ENCODE measurements at places on chromosomes 6 and 20.

- DNase-seq, result no peak
Measured at GRCh38 chr20:23131766-23132165, 45.6 kb upstream of the CD93 start.

- no peak for DNase-seq
Measured at GRCh38 chr6:72424476-72424875, 197.4 kb upstream of the KCNQ5 start.

DNA sequence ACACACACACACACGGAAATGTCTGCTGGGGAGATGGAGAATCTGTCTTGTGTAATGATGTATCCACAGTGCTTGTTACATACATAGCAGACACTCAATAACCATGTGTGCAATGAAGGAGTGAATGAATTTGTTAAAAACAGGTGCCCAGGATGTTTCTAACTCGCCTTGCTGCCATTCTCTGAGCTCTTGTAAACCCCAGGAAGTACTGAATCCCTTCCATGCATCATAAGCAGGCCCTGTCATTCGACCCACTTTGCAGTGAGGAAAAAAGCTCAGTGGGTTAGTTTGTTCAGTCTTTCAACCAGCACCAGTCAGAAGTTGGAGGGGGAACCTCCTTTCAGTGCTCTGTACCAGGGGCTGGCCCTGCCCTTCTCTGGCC lies 1.4 kb upstream of the KCNK5 start:
- no peak for DNase-seq

- DNase-seq, result no peak
Measured at GRCh38 chr20:51715856-51716185, 52.4 kb downstream of the ATP9A start.

- peak; percentile 54 for DNase-seq
Measured at GRCh38 chr6:70371454-70372105, 41.7 kb upstream of the FAM135A start.

- no peak for DNase-seq
Measured at GRCh38 chr20:57968120-57968519, 258.3 kb upstream of the PMEPA1 start.

GRCh38 chr6:99490608-99491007 lies 24.6 kb downstream of the USP45 start:
- no peak for DNase-seq

DNA sequence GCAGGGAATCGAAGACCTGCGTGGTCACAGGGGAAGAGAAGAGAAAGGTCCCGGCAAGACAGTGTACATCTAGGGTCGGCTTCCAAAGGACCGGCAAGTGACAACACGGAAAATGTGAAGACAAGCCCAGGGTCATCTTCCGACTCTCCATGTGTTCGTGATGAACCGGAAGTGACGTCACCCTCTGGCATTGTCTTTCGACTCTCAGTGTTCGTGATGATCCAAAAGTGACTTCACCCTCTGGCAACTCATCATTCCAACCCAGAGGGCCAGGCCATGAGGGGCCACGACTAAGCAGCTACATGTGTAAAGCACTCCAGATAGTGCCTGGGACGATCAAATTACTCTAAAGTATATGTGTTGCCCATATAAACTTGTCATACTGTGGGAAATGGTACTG lies 290.8 kb downstream of the THBS2 start:
- no peak for DNase-seq

- no peak for DNase-seq
Measured at GRCh38 chr6:118444796-118445195, 103.3 kb upstream of the PLN start.

DNA sequence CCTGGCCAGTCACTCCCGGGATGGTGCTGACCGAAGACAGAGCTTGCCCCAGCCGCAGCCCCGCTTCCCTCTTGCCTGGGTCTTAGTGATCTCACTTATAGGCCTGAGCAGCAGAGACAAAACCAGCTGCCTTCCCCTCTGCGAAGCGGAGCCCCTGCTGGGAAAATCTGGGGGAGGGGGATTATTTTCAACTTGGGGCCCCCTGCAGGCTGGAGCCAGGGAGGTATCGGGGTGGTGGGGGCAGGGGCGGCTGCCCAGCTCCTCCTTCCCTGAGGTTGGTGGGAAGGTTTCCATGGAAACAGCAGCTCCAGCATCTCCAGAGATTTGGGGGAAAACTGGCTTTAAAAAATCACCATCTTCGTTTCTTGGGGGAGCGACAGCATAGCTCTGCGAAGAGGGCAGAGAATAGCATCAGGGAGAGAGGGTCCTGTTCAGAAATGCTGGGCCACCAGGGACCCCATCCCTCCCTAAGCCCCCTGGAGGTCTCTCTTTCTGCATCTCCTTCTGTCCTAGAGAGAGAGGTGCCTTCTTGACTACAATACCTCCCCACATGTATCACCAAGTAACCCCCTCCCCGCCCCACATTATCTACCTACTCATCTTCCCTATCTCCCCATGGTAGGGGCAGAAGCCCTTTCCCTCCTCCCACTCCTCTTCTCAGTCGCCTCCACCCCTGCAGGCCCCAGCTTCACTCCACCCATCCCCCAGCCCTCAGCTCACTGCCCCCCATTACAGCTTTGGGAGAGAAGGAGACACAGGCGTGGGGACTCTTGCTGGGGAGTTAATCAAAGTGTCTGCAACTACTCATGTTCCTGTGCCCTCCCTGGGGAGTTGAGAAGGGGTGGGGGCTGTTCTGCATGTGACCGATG lies 88.4 kb upstream of the CCDC167 start:
- no peak for DNase-seq

DNA sequence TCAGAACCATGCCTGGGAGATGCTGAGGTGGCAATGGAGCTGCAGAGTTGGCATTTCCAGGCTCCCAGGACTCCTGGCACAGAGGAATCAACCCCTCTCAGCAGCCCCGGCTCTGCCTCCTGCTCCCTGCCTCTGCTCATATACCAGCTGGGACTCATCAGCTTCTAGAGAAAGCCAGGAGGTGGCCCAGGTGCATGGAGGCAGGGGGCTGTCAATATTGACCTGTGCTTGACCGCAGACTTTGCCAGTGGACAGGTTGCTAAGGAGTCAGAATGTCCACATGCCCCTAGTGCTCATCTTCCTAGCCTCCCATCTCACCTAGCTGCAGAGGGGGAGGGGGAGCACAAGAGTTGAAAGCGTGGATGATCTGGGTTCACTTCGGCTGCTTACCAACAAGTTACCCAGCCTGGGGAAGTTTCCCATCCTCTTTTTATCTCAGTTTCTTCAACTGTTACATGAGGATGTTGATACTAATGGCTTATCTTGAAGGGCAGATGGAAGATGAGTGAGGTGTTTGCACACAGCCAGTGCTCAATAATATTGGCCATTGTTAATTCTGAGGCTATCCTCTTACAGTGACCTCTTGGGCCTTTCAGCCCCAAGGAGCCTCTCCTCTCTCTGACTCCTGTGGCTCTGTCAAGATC lies 9.2 kb upstream of the SCRT2 start:
- DNase-seq, result no peak

GRCh38 chr6:3797231-3798054 lies 45.9 kb upstream of the PXDC1 start:
- DNase-seq, result peak; percentile 83

- no peak for DNase-seq
Measured at GRCh38 chr6:6689400-6690143, 101.1 kb downstream of the LY86 start.

DNA sequence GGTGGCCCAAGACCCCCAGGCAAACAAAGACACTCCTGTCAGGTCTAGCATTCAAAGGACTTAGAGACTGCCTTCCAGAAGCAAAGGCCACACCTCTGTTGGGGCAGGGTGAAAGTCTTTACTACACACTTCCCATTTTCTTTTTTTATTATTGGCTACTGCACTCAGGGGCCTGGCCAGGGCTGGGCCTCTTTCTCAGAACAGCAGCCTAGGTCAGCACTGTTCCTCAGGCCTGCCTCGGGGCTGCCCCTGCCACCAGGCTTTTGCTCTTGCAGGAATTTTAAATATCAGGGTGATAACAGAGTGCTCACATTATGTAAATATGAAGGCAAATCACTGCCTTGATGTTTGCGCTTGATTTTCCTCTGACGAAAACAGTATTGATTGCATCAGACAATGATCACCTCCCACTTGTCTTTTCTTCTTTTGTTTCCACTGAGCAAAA lies 18.5 kb downstream of the GSTA4 start:
- no peak for DNase-seq

GRCh38 chr20:62688855-62689460 lies 19.7 kb upstream of the NTSR1 start:
- DNase-seq, result no peak

DNA sequence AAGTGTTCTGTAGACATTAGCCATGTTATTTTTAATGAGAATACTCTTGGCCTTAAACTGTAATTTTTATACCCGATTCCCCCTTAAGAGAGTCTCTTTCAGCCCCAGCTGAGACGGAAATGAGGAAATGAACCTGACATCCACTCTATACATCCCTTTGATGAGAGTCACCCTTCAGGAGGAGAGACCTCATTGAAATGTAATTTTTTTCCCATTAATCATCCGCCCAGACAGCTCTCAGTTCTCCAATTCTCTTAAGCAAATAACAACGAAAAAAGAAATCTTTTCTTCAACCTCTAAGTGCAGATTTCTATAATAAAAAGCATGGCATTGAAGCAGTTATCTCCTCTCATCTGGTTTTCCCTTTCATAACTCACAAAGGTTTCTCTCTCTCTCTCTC lies 243.8 kb upstream of the PMEPA1 start:
- no peak for DNase-seq

GRCh38 chr6:43862925-43863324 lies 92.9 kb downstream of the VEGFA start:
- no peak for DNase-seq

DNA sequence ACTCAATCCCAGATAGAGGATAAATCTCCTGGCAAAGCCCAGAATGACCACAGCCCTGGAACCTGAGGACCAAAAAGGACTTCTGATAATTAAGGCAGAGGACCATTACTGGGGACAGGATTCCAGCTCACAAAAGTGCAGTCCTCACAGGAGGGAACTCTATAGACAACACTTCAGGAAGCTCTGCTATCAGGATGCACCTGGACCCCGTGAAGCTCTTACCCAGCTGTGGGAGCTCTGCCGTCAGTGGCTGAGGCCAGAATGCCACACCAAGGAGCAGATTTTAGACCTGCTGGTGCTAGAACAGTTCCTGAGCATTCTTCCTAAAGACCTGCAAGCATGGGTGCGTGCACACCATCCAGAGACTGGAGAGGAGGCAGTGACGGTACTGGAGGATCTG lies 992 bp downstream of the ZSCAN16 start:
- no peak for DNase-seq

DNA sequence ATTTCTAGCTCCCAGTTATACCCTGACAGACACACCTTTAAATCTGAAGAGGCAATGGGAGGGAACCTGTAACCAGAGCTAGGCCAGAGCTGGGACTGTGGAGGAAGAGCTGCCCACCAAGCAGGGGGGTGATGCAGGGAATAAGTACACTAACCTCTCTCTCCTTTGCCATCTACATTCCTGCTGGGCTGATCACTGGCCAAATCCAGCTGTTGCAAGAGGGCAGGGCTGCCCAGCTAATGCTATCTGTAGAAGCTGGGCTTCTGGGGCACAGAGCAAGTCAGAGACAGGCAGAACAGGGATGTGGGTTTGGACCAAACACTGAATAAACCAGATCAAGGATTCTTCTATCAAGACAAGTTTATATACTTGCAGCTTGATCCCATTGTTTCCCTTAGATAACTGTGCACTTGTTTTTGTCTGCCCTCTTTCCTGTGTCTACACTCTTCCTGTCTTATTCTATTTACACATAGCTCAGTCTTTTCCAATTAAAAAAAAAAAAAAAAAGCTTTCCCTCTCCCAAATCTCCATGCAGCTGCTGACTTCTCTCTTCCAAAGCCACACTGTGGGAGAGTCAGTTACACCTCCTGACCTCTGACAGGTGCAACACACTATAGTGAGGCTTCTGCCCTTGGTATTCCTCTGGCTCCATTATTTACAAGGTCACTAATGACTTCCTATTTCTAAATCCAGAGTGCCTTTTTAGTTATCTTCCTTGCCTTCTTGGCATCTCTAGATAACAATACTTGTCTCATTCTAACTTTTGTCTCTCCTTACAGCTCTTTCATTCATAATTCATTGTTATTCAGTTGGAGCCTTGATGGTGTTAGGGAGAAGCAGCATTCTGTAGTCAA lies 43.7 kb downstream of the TRIM38 start:
- no peak for DNase-seq

GRCh38 chr6:95679981-95680380 lies 102.6 kb downstream of the MANEA start:
- no peak for DNase-seq

DNA sequence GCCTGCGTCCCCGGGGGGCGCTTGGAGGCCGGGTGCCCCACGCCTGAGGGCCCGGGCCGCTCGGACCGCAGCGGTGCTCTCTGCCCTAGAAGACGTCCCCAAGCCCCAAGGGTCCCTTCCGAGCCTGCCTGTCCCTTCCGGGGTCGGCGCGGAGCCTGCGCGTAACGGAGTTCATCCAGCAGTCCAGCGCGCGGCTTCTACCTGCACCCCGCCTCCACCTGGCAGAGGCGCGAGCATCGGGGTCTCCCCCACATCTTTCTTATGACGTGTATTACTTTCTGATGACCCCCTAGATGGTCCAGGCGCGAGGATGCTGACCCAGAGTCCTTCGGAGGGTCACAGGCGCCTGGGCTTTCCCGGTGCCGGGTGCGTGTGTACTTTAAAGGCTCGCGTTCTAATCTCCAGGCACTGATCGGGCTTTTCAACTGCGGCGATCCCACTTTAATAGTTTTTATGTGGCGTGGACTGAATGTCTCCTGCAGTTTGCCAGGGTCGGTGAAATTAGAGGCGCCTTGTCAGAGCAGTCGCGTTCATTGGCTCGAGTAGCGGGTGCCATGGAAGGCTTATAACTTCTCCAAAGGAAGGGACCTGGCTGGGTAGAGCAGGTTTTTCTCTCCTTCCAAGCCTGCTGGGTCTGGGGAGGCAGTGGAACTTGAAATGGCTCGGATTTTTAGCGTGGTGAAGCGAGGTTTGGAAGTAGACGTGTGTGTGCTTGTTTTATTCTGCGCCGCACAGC lies 912 bp downstream of the EYA4 start:
- no peak for DNase-seq

DNA sequence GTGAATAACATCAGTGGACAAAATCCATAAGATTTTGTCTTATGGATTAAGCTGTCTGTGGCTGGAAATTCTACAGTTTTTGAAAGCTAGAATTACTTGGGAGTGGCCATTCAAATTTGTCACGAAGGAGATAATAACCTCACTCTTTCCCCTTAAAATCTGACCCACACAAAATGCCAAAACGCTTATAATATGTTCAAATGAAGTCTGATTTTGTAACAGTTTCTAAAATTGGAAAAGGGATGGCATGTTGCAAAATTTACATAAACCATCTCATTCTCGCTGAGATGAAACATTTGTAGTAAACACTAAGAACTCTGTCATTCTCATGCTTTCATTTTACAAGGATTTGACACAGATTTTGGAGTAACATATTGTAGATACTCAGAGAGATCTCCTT lies 112.7 kb downstream of the GJA1 start:
- DNase-seq, result no peak
